GDM1 (cell line): ENCODE measurements at places on chromosomes 16 and 17.

DNA sequence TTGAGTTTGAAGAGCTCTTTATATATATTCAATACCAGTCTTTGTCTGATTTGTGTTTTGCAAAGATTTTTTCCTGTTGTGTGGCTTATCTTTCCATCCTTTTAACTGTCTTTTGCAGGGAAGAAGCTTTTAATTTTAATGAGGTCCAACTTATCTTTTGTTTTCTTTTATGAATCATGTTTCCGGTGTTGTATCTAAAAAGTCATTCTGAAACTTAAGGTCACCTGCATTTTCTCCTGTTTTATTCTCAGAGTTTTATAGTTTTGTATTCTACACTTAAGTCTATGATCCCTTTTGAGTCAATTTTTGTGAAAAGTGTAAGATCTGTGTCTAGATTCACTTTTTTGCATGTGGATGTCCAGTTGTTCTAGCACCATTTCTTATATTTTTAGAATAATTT, 24.6 kb upstream of the COX10 start:
- DNase-seq = no peak

DNA sequence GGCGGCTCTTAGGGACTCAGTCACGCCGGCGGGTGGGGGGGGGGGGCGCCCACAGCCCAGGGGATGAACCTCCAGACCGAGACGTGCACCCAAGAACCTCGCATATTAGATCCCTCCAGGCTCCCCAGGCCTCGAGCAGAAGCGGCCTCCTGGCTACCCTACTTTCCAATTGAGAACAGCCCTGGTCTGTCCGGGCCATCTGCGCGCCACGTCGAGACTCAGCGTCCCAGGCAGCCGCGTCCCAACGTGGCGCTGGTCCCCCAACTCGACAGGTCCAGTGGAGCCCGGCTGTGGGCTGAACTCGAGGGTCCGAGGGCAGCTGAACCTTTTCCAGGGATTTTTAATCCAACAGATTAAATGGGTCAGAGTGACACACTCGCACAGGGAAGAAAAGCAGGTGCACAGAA, 2.3 kb upstream of the IRX3 start:
- DNase-seq = no peak

- DNase-seq = no peak
Observed at GRCh38 chr17:80107231-80108021, 6.0 kb downstream of the GAA start.

- DNase-seq = no peak
Observed at GRCh38 chr17:70074956-70075355, at the start of gene KCNJ16. Gene KCNJ16, plus strand, starts transcription at chr17:70075225. Its CDS starts 56,863 bp downstream, at chr17:70132088.

- DNase-seq = no peak
Observed at GRCh38 chr16:13805951-13806350, 114.0 kb upstream of the ERCC4 start.

- DNase-seq = no peak
Observed at GRCh38 chr16:58128711-58129096, 477 bp downstream of the CFAP20 start.

- DNase-seq = no peak
Observed at GRCh38 chr17:45222996-45223538, 1.4 kb downstream of the FMNL1 start.

DNA sequence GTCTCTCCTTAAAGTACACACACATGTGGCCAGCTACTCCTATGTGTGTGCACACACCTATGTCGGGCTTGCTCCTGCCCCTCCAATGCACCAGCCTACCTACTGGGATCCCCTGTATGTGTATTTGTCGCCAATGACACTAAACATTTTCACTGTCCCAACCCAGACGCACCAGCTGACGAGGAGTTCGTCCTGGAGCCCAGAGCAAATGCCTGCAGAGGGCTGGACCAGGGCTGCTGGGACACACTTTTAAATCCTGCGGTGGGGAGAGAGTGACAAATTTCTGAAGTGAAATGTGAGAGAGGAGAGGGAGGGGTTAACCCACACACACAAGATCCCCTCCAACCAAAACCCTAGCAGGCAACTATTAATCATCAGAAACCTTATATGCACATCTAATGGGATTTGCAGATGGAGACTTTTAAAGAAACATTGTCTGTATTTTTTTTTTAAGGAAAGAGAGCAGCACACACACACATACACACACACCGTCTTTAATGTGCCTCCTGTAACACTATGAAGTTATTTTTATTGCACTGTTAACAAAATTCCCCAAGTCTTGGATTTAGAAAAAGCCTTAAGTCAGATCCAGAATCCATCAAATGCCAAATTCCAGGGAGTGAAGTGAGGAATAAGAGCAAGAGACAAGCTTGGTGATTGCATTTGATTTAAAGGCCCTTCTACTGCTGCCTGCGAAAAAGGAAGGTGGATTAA, at the start of gene MEOX1:
TSS of gene MEOX1 (minus strand) at position 224 of the 714 bp plus-strand sequence. CDS start 388 bp downstream, outside the sequence.
- no peak for DNase-seq

- DNase-seq = no peak
Observed at GRCh38 chr17:7946441-7946840, 14.4 kb downstream of the CNTROB start.

DNA sequence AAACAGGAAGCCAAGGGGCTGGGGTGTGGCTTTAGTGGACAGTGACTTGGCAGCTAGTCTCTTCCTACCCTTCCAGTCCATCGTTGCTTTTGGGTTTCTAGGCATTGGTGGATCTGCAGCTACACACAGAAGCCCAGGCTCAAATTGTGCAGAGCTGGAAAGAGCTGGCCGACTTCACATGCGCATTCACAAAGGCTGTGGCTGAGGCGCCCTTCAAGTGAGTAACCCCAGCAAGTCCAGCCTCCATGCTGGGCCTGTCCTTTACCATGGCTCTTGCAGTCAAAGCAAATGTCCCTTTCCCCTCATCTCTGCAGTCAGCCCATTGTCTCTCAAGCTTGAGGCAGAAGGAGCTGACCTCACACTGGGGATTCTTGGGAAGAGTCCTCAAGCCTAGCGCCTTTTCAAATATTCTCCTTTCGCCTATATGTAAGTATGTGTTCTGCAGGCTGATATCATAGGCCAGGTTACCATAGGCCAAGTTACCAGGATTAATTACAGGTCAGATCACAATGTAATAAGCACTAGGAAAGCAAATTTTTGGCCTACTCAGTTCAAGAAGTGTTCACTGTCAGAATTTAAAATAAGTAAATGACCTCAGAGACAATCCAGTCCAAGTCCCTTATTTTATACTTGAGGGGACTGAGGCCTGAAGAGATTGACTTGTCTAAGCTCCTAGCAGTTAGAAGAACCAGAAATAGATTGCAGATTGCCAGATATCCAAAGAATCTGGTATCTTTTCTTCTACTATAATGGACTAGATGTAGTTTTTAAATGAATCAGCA, 6.5 kb downstream of the EME1 start:
- no peak for DNase-seq

- peak; percentile 36 for DNase-seq
Observed at GRCh38 chr16:87661561-87661960, 59.3 kb downstream of the JPH3 start.

DNA sequence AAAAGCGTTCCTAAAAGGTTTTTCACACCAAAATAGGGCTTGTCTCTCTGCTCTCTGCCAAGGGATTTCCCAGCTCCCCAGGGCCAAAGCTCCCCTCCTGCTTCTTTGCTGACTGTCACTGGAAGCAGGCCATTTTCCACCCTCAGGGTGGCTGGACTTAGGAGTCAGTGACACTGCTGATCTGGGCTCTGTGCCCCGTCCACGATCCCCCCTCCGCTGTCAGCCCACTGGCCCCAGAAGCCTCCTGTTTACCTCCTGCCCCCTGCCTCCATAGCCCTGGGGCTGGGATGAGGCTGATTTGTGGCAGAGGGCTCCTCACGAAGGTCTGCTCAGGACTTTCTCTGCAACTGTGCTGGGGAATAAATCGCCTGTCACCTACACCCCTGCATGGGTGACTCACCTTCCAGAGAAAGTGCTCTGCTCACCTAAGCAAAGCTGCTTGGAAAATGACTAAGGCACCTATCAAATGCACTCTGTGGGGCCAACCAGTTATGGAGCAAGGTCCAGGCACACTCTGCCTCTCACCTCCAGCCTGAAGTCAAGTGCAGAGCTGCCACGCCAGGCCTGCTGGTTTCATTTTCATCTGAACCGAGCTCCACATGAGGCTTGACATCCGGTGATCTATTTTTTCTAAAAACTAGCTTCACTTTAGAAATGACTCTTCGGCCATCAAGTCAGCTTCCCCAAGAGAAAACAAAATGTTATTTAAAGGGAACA, 4.9 kb downstream of the MAP3K14 start:
- no peak for DNase-seq

GRCh38 chr17:9987779-9988585, 82.9 kb upstream of the RCVRN start:
- DNase-seq = no peak

- DNase-seq = no peak
Observed at GRCh38 chr16:85720302-85720637, 30.6 kb downstream of the C16orf74 start.

DNA sequence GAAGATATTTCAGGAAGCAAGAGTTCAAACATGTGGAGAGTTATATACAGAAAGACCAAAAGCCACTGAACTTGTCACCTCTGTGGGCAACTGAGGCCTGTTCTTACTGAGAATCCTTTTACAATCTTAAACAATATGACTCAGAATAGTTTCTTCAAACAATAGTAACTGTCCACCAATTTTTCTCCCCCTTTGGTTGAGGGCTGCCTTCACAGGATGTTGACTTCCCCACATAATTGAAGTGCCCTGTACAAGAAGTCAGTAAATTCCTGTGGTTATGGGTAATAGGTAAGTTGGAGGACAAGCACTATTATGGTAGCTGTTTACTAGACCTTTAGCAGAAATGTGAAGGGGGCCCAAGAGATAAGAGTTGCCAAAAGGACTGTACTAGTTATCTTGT, 215.8 kb downstream of the CDH8 start:
- no peak for DNase-seq

DNA sequence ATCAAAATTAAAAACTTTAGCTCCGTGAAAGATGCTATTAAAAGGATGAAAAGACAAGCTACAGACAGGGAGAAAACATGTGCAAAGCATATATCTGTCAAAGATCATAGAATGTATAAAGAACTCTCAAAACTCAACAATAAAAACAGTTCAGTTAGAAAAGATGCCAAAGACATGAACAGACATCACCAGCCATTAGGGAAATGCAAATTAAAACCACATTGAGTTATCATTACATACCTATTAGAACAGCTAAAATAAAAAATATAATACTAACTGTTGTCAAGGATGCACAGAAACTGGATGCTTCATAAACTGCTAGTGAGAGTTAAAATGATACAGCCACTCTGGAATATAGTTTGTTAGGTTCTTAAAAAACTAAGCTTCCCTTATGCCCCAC, 58.8 kb downstream of the NFATC3 start:
- DNase-seq = no peak

GRCh38 chr16:10652730-10653590, 41.8 kb downstream of the TEKT5 start:
- DNase-seq = no peak

GRCh38 chr17:65071861-65072260, 15.3 kb upstream of the GNA13 start:
- DNase-seq = no peak

DNA sequence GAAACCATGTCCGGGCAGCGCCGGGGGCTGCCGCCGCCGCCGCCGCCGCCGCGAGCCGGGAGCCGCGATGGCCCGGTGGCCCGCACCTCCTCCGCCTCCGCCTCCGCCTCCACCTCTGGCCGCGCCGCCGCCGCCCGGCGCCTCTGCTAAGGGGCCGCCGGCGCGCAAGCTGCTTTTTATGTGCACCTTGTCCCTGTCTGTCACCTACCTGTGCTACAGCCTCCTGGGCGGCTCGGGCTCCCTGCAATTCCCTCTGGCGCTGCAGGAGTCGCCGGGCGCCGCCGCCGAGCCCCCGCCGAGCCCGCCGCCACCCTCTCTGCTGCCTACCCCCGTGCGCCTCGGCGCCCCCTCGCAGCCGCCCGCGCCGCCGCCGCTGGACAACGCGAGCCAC, 587 bp downstream of the HS3ST4 start:
- DNase-seq = no peak

DNA sequence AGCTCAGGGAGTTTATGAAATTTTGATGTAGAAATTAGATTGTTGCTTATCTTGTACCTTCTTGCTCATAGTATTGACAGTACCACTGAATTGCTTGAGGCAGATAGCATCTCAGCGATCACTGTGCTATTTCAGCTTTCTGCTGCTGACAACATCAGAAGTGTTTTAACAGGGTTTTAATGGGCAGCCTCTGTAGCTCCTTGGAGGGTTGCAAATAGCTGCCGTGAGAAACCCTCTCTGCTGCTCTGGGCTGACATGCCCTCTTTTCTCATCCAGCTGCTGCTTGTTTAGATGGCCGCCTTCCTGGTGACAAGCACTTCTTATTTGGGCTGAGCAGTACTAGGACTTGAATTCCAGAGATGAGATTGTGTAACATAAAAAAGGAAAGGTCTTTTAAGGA, 180.2 kb upstream of the TBX2 start:
- DNase-seq = no peak

- DNase-seq = no peak
Observed at GRCh38 chr17:38681096-38681495, 6.3 kb upstream of the EPOP start.

DNA sequence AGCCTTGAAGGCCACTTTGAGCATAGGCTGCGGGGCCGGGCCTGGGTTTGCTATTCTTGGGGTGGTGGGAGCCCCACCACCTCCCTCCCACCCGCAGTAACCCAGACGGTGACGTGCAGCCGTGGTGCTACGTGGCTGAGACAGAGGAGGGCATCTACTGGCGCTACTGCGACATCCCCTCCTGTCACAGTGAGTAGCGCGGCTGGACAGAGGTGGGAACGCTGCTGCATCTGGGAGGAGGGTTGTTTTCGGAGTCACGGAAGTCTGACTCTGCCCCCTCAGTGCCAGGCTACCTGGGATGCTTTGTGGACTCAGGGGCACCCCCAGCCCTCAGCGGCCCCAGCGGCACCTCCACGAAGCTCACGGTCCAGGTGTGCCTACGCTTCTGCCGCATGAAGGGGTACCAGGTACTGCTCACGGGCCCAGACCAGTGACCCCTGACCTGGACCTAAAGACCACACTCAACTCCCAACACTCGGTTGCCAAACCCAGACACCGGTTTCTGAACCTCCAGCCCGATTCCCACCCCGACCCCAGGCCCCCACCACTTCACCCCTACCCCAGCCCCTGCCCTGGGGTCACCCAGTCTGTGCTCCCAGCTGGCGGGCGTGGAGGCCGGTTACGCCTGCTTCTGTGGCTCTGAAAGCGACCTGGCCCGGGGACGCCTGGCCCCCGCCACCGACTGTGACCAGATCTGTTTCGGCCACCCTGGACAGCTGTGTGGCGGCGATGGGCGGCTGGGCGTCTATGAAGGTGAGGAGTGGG, 2.1 kb downstream of the KREMEN2 start:
- no peak for DNase-seq

- DNase-seq = no peak
Observed at GRCh38 chr16:53622315-53622714, 81.3 kb downstream of the RPGRIP1L start.

DNA sequence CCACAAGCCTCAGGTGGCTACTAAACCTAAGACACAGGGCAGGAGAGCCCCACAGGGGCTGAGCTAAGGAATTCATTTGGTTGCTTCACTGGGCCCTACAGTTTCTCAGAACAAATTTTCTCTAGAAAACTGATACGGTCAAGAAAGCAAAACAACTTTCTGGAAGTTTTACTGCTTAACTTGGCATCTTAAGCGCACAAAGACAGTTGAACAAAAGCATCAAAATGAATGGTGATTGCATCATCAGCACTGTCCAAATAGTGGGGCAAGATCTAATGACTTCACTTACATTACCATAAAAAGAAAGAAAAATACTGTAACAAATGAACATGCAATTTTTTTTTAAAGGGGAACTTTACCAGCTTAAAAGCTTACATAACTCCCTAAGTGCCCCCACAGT, 47.6 kb downstream of the XPO6 start:
- no peak for DNase-seq

GRCh38 chr17:29155966-29156338, 24.2 kb downstream of the MYO18A start:
- DNase-seq = no peak

- no peak for DNase-seq
Observed at GRCh38 chr16:4556112-4556511, at the start of gene C16orf96. Gene C16orf96, plus strand, starts transcription at chr16:4556340. Its CDS starts 150 bp downstream, at chr16:4556490.
